ENCODE measurements at places on chromosomes 6 and 20. TPM values are rescaled to one million over a fixed set of nuclear protein-coding genes. Genes with fewer than 3 reads are reported as not detected.

- DNase-seq = no peak
Measured at GRCh38 chr6:121806116-121806515, 370.7 kb downstream of the GJA1 start.

GRCh38 chr6:137926985-137927384 lies 59.9 kb downstream of the TNFAIP3 start:
- DNase-seq = no peak

DNA sequence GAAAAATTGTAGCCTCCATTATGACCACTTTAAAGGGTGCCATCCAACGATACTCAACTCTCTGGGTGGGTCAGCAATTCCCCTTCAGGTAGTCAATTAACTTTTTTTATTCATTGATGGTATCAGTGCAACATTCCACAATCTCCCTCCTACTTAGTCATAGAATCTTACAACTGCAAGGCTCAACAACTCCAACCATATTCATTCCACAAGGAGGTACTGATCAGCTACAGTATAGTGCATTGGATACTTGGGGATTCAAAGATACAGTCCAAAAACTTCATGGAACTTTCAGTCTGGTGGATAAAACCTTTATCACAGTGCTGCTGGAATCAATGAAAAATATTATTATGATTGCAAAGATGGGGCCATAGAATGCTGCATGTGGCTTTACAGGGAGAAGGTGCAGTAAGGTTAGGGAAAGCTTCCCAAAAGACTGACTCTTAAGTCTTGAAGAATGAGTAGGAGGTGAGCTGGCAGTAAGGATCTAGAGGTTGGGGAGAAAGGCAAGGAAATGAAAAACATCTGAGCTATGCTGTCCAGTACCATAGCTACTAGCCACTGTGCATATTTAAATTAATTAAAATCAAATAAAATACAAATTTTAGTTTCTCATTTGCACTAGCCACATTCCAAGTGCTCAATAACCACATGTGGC lies 314.7 kb upstream of the PRDM1 start:
- DNase-seq = peak; percentile 74

DNA sequence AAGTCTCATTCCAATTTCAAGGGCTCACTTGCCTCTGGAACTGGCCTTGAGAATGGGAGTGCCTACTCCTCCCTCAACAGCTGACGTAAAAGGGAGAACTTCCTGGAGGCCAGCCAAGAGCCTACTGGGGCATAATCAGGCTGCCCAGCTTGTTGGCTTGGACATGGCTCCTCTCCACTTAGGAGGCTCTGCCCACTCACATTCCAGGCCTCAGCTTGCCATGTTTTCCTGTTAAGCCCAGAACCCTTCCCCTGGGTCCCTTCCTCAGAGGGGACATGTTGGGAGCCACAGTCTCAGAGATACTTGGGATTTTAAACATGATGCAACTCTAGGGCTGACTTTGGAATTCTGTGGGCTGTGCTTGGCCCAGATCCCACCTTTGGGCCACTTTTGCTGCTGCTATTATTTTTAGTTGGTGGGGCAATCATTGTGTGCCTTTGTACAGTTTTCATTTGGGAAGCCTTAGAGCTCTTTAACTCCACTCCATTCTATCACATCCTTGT lies 31.5 kb upstream of the ADTRP start:
- DNase-seq = peak; percentile 82

GRCh38 chr6:17442196-17442595 lies 48.8 kb downstream of the CAP2 start:
- no peak for DNase-seq

- DNase-seq = no peak
Measured at GRCh38 chr6:159606786-159607185, 86.3 kb downstream of the SOD2 start.

The DEFB124 gene
- not detected for total RNA-seq

The TMEM217 gene
- total RNA-seq = 0.63 TPM

The STMND1 gene
- not detected for total RNA-seq

The KCNQ2 gene
- total RNA-seq = not detected
